ENCODE measurements at places on chromosomes 7 and 10. TPM values are rescaled to one million over a fixed set of nuclear protein-coding genes. Genes with fewer than 3 reads are reported as not detected.

GRCh38 chr7:1999278-1999984 lies 233.3 kb downstream of the MAD1L1 start:
- H3K4me3 ChIP-seq: no peak overlapping the region
- H3K27me3 ChIP-seq: no peaks in the 10 kb centered on the region
- H3K36me3 ChIP-seq: peaks cover 6% of the 10 kb centered on the region

The KNDC1 gene
- total RNA-seq: 0.05 TPM

The OR2A42 gene
- total RNA-seq: not detected

DNA sequence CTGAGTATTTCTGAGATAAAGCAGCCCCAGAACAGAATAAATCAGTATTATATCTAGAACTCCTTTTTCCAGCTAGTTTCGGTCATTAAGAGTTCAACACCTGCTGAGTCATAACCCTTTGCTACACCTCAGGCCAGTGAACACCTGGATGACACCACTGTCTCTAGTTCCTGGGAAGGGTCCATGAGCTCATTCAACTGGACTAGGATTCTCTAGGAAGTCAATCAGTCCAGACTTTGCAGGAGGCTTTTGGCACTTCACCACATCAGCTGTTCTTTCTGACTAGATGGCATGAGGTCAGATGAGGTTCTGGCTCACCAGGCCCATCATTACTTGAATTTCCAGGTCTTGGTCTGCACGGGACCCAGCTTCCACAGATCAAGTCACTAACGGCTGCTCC lies 11.7 kb downstream of the SLC39A12 start:
- no peaks in the 10 kb centered on the region for H3K4me1 ChIP-seq
- H3K36me3 ChIP-seq: no peaks in the 10 kb centered on the region
- no peaks in the 10 kb centered on the region for H3K27me3 ChIP-seq

- peaks cover 8% of the 10 kb centered on the region for H3K4me1 ChIP-seq
- H3K27ac ChIP-seq: no peak overlapping the region
- no peaks in the 10 kb centered on the region for H3K36me3 ChIP-seq
- no peak overlapping the region for H3K4me3 ChIP-seq
- no peak for DNase-seq
These were observed 112.5 kb downstream of the ZMIZ1 start for GRCh38 chr10:79181227-79181626.

The NOS3 gene
- 0.32 TPM for total RNA-seq

The CASTOR2 gene
- total RNA-seq: 1.1 TPM

The CDK14 gene
- total RNA-seq: 56.7 TPM

The SPACDR gene
- total RNA-seq: 1.5 TPM

DNA sequence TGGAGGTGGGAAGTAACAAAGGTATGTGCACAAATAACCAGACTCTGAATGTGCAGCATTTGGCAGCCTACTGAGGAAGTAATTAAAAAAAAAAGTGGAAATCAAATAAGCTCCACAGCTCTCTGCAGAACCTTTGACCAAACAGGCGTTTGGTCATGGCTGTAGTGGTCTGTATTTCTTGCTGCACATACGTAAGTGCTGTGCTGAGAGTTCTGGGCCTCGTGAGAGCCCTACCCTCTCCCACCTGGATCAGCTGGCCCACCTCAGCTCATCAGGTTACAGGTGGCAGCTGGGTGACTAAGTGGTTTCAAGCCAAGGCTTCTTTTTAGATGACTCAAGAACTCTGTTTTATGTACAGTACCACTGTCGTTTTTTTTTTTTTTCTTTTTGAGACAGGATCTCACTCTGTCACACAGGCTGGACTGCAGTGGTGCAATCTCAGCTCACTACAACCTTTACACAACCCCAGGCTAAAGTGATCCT lies 178.2 kb upstream of the KLF6 start:
- H3K27ac ChIP-seq: no peak overlapping the region
- no peaks in the 10 kb centered on the region for H3K36me3 ChIP-seq
- no peaks in the 10 kb centered on the region for H3K4me1 ChIP-seq
- peaks cover 2% of the 10 kb centered on the region for H3K27me3 ChIP-seq
- no peak for DNase-seq
- no peak overlapping the region for H3K4me3 ChIP-seq

GRCh38 chr7:102976493-102976892 lies 63.7 kb downstream of the LRRC17 start:
- no peak for DNase-seq
- H3K36me3 ChIP-seq: no peaks in the 10 kb centered on the region
- no peak overlapping the region for H3K4me3 ChIP-seq
- no peaks in the 10 kb centered on the region for H3K4me1 ChIP-seq
- no peaks in the 10 kb centered on the region for H3K27me3 ChIP-seq
- no peak overlapping the region for H3K27ac ChIP-seq

- H3K36me3 ChIP-seq: no peaks in the 10 kb centered on the region
- no peak overlapping the region for H3K4me3 ChIP-seq
- no peak overlapping the region for H3K27ac ChIP-seq
- H3K27me3 ChIP-seq: no peaks in the 10 kb centered on the region
- no peak for DNase-seq
These were observed 160.7 kb downstream of the MALRD1 start for GRCh38 chr10:19209319-19209718.

DNA sequence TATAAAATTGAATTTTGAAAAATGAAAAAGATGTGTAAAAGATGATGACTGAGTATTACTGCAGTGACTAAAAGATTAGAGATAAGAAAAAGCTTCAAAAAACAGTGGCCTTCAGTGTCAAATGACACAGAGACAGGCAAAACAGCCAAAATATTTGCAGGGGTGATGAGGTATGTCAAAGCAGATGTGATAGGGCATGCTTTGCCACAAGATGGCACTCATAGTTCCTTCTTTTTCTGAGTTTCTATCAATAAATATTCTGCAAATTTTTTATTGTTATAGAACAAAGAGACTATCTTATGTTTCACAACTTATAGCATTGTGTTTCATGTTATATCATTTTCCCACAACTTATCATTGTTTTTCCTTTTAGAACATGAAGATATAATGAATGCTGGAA lies 344.1 kb upstream of the HPS1 start:
- DNase-seq: no peak
- H3K4me3 ChIP-seq: no peak overlapping the region
- no peaks in the 10 kb centered on the region for H3K27me3 ChIP-seq
- H3K27ac ChIP-seq: no peak overlapping the region
- no peaks in the 10 kb centered on the region for H3K4me1 ChIP-seq

DNA sequence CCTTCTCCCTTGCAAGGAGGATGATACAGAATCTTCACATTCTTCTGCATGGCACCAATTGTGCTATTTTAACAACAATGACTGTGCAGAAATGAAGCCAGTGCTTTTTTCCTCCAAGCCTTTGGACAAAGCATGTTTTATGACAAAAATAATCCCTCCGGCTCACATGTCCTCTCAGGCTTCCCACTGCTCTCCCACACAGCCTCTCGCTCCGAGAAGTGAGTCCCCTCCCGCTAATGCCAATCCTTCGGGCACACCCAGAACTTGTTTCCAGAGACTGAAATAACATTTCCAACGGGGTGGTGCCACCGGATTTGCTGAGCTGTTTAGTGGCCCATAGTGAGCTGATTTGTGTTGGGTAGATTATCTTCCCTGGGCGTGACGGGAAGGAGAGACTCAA lies 35.8 kb downstream of the RBM17 start:
- peaks cover 19% of the 10 kb centered on the region for H3K4me1 ChIP-seq
- DNase-seq: no peak
- H3K27me3 ChIP-seq: no peaks in the 10 kb centered on the region
- no peak overlapping the region for H3K27ac ChIP-seq

DNA sequence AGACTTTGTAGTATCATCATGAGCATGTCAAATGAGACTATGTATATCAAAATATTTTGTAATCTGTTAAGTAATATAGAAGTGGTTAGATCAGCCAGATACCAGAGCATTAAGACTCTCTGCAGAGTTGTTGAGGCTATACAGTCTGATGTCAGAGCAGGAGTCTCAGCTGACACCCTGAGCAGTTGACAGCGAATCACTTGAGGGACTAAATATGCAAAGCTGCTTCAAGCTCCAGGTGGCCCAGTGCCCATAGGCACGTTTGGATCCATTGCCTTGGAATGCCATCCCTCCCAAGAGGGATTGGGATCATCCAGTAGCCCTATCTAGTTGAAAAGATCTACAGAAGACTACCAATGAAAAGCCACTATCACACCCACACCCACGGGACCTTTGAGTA lies 210.2 kb downstream of the TAX1BP1 start:
- H3K27ac ChIP-seq: no peak overlapping the region
- no peaks in the 10 kb centered on the region for H3K36me3 ChIP-seq
- no peak overlapping the region for H3K4me3 ChIP-seq
- no peak for DNase-seq
- H3K27me3 ChIP-seq: peaks cover 3% of the 10 kb centered on the region
- no peaks in the 10 kb centered on the region for H3K4me1 ChIP-seq

The SDHAF3 gene
- total RNA-seq: 29.3 TPM

DNA sequence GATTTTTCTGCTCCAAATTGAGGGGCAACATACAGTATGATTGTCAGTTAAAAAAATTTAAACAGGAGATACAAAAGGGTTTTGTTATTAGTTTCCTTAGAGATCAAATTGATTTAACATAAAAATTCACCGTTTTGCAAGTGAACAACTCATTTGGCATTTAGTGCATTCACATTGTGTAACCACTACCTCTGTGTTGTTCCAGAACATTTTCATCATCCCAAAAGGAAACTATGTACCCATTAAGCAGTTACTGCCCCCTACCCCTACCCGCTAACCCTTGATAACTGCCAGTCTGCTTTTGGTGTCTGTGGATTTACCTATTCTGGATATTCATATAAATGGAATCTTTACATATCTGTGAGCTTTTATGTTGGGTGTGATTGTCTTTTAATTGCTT lies 3.1 kb downstream of the ZRANB1 start:
- DNase-seq: no peak
- peaks cover 5% of the 10 kb centered on the region for H3K4me1 ChIP-seq
- H3K4me3 ChIP-seq: no peak overlapping the region
- H3K27ac ChIP-seq: no peak overlapping the region
- no peaks in the 10 kb centered on the region for H3K27me3 ChIP-seq

GRCh38 chr10:42939685-42940366 lies 137.0 kb upstream of the RET start:
- DNase-seq: no peak
- no peaks in the 10 kb centered on the region for H3K4me1 ChIP-seq
- H3K36me3 ChIP-seq: no peaks in the 10 kb centered on the region

The MRLN gene
- total RNA-seq: not detected

The ACBD7 gene
- 0.74 TPM for total RNA-seq

The PRSS1 gene
- total RNA-seq: 12.4 TPM

The CDK13 gene
- total RNA-seq: 35.2 TPM

The NPC1L1 gene
- total RNA-seq: 0.08 TPM

GRCh38 chr7:43105521-43106120 lies 6.8 kb upstream of the HECW1 start:
- no peak overlapping the region for H3K27ac ChIP-seq
- H3K27me3 ChIP-seq: no peaks in the 10 kb centered on the region
- no peaks in the 10 kb centered on the region for H3K4me1 ChIP-seq

- H3K36me3 ChIP-seq: no peaks in the 10 kb centered on the region
- no peak overlapping the region for H3K27ac ChIP-seq
- H3K4me3 ChIP-seq: no peak overlapping the region
- H3K4me1 ChIP-seq: no peaks in the 10 kb centered on the region
- no peaks in the 10 kb centered on the region for H3K27me3 ChIP-seq
- DNase-seq: no peak
These were observed 64.7 kb upstream of the CTBP2 start for GRCh38 chr10:125225051-125225450.

The ADARB2 gene
- 3.1 TPM for total RNA-seq
